NCI-H748 treated with DMSO at 0.1 percent for 48 hours (cell line): ENCODE measurements at places on chromosomes 5 and 9.

- no peak for DNase-seq
Observed at GRCh38 chr5:1725641-1726468, 73.8 kb downstream of the MRPL36 start.

GRCh38 chr5:124956471-124957029, 210.1 kb upstream of the ZNF608 start:
- DNase-seq = no peak

GRCh38 chr9:123003466-123003865, 30.0 kb upstream of the GPR21 start:
- no peak for DNase-seq

DNA sequence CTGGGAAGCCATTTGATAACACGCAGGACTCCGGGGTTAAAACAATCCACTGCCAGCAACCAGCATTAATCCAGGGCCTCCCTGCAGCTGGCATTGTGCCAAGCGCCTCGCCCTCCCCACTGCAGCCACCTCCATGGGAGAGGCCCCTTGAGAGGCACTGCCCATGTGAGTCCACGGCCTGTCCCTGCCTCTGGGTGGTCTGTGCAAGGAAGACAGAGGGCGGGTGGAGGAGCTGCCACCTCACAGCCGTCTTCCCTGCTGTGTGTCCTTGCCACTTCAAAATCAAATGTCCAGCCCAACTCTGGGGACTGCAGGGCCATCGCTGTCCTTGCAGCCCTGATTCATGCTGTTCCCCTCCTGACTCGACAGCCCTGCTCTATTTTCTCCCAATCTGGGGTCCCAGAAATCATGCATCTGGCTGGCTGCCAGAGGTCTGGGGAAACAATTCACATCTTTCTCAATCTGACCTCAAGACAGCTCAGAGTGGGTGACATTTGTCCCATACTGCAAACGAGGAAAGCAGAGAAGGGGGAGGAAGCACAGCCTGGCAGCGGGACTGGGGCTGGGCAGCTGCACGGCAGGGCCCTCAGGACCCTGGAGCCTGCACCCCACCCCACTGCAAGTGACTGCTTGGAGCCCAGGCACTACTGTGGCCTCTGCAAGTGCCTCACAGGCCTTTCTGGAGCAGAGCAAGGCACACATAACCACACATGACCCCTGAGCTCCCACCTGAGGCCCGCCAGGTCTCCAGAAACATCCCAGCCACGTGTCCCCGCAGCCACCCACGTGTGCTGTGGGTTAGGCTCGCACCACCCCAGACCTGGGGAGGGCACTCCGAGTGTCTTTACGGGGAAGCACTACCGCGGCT, 15.7 kb downstream of the BRD3OS start:
- no peak for DNase-seq

- no peak for DNase-seq
Observed at GRCh38 chr5:124289130-124289529, 457.3 kb downstream of the ZNF608 start.

DNA sequence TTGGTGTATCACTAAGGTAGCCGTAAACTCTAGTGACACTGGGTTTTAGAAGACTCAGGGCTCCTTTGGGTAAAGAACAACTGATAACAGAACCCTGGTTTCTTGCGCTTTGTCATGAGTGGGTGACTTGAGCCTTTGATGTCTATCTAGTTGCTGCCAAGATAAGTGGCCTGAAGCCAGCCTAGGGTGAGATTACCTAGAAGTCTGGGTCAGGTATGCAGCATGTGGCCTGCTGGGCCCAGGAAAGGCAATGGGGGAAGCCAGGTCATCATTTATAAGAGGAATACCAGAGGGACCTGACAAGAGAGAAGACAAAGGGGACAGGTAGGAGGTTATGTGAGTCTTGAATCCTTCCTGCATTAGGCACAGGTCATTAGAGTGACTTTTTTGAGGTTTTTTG, 23.2 kb upstream of the GARNL3 start:
- DNase-seq = no peak

DNA sequence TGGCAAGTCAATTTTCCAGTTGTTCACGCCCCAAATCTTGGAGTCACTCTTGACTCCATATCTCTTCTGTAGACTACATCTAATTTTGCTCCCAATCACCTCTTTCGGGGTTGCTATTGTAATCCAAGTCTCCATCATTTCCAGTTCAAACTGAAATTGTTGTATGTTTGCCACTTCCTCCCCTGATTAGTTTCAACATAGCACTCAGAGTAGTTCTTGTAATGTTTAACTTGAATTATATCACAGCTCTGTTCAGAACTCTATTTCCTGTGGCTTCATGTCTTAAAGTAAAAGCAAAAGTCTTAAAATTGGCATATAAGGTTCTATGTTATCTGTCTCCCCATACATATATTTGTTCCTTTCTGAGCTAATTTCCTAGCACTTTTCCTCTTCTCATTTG, 348.5 kb upstream of the RIOK2 start:
- DNase-seq = no peak

- no peak for DNase-seq
Observed at GRCh38 chr5:140083120-140083519, 30.8 kb upstream of the PURA start.

- no peak for DNase-seq
Observed at GRCh38 chr5:37723162-37723961, 116.5 kb downstream of the GDNF start.

DNA sequence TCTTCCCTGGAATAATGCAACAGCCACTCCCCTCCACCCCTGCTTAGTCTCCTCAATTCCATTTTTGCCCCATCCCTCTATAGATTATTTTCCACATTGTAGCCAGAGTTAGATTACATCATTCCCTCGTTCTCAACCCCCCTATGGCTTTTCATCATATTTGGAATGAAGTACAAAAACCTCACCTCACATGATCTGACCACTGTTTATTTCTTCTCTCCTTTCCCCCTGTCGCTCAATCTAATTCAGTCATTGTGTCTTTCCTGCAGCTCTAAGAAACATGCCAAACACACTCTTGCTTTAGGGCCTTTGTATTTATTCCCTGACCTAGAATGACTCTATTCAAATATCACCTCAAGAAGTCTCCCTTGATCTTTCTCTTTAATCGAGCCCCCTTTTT, 22.6 kb upstream of the HK3 start:
- DNase-seq = no peak

DNA sequence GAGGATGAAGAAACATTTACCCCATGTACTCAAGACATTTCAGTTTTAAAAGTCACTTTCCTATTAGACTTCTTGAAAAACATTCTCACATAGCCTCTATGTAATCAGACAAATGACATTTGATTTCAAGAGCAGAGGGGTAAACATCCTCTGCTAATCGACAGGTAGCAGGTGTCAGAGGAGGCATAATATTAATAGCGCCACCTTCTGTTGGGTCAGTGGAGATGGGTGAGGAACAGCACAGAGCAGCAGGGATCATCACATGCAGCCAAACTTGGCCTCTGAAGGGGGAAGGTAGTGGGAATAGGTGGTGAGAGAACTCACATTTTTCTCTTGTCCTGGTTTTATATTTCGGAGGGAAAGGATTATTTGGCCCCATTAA, 3.3 kb upstream of the LSM11 start:
- peak; percentile 61 for DNase-seq

DNA sequence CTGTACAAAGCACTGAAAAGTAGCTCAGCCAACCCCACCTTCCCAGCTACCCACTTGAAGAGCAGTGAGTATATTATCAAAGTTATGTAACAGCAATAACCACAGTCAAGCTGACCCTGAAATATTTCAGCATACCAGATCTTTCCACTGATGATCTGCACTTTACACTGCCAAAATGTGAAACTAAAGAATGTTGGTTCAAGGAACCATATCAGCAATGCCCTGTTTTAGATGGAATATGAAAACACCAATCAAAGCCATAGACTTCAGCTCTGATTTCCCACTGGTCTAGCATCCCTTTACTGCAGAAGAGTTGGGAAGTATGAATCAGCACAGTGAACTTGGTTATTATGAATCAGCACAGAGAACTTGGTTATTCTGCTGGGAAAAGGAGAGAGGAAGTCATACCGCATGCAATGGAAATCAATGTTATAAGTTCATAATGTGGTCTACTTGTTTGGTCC, 20.0 kb downstream of the CEMIP2 start:
- DNase-seq = no peak

DNA sequence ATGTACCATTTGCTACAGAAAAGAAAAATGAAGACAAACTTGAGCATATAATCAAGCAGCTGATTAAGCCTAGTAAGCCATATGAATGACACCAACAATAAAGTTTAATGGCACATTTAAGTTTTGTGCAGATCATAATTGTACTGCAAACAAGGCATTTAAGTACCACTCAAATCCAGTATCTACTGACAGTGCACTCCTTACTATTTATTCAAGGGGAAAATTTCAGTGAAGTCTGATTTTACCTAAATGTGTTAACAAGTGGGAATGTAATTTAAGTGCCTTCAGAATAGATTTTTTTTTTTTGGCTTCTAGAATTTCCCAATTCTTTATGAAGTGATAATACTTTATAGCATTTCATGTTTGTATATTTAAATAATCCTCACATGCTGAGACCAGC, 341.0 kb upstream of the POU5F2 start:
- DNase-seq = peak; percentile 77

GRCh38 chr5:106140101-106140500, 1530.6 kb downstream of the EFNA5 start:
- no peak for DNase-seq

GRCh38 chr5:59757442-59757841, 136.1 kb downstream of the PDE4D start:
- no peak for DNase-seq

DNA sequence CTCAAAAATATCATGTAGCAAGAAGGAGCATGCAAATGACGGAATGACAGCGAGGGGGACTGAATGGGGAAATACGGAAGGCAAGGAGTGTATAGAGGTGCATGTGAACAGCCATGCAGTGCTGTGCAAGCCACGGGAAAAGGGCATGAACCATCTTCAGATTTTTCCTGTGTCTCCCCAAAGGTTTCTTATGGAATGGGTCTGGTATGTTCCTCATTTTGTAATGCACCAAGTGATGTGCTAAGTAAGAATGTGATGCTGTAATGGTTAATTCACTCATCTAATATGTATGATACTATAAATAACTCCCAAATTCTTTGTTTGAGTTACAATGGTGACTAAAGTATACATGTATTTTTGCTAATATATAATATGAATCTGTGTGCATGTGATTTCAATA, 99.0 kb upstream of the DAB2 start:
- DNase-seq = no peak

GRCh38 chr5:172886974-172887501, 53.0 kb downstream of the ERGIC1 start:
- no peak for DNase-seq
